GM12892 (cell line): ENCODE measurements at places on chromosomes 1 and 21.

DNA sequence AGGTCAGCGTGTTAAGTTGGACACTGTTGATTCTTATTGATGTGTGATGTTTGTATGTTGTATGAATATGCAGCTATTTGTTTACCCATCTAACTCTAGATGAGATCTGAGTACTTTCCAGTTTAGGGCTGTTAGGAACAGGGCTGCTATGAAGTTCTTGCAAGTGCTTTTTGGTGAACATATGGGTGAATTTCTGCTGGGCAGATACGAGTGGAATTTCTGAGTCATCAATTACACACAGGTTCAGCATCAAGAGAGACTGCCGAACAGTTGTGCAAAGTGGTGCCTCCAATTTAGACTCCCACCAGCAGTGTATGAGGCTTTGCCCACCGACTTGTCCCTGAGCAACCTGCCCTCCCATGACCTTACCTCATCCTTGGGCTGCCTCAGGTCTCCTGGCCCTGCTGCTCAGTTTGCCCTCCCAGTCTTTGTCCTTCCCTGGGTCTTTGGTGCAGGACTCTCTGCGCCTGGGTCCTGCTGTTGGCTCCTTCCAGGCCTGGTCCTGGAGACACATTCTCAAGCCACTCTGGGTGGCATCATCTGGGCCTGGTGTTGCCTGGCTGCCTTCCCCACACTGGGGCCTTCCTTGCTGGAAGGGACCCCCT, 343.6 kb downstream of the PTPRU start:
- DNase-seq: no peak

GRCh38 chr1:68433395-68433794, 16.4 kb downstream of the RPE65 start:
- DNase-seq: no peak

- no peak for DNase-seq
Observed at GRCh38 chr1:65235867-65236805, 73.2 kb upstream of the DNAJC6 start.

DNA sequence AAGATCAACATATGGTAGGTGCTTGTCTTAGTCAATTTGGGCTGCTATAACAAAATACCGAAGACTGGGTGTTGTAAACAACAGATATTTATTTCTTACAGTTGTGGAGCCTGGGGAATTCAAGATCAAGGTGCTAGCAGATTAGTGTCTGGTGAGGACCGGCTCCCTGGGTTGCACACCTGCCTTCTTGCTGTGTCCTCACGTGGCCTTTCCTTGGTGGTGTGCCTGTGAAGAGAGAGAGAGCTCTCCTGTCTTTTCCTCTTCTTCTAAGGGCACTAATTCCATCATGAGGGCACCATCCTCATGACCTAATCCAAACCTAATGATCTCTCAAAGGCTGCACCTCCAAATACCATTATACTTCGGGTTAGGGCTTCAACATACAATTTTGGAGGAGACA, 45.8 kb upstream of the ATF3 start:
- DNase-seq: no peak

- DNase-seq: no peak
Observed at GRCh38 chr1:51907079-51907702, 28.7 kb upstream of the NRDC start.

DNA sequence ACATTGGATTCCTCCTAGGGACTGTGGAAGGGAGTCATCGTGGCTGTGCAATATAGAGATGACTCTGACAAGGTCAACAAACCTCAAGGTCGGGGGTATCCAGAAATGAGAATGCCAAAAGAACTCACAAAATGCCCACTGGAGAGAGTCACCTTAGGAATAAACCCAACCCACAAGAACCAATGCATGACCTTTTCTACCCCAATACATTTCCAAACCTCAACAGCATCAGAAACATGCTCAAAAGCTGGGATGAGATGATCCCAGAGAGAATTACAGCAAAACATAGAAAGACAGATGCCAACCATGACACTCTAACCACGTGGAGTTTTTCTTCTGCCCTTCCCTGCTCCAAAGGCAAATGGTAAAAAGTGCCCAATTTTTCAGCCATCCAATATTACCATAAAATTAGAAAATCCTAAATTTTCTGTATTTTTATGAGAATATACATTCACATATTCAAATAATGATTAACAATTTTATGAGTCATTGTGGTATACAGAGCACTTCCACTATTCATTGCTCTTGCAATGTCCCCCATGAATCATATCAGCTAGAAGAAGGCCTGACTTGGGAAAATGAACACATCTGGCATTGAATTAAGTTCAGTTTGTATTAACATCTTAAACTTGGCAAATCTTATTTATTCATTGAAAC, 88.2 kb upstream of the PALMD start:
- no peak for DNase-seq

- no peak for DNase-seq
Observed at GRCh38 chr21:28944296-28944695, 48.4 kb downstream of the LTN1 start.

GRCh38 chr1:110048923-110049601, 14.6 kb downstream of the STRIP1 start:
- no peak for DNase-seq

GRCh38 chr1:208149776-208150514, 94.2 kb downstream of the PLXNA2 start:
- no peak for DNase-seq

- DNase-seq: no peak
Observed at GRCh38 chr1:240608707-240609106, 3.2 kb downstream of the GREM2 start.

- DNase-seq: no peak
Observed at GRCh38 chr1:246638941-246639655, 72.8 kb downstream of the CNST start.

DNA sequence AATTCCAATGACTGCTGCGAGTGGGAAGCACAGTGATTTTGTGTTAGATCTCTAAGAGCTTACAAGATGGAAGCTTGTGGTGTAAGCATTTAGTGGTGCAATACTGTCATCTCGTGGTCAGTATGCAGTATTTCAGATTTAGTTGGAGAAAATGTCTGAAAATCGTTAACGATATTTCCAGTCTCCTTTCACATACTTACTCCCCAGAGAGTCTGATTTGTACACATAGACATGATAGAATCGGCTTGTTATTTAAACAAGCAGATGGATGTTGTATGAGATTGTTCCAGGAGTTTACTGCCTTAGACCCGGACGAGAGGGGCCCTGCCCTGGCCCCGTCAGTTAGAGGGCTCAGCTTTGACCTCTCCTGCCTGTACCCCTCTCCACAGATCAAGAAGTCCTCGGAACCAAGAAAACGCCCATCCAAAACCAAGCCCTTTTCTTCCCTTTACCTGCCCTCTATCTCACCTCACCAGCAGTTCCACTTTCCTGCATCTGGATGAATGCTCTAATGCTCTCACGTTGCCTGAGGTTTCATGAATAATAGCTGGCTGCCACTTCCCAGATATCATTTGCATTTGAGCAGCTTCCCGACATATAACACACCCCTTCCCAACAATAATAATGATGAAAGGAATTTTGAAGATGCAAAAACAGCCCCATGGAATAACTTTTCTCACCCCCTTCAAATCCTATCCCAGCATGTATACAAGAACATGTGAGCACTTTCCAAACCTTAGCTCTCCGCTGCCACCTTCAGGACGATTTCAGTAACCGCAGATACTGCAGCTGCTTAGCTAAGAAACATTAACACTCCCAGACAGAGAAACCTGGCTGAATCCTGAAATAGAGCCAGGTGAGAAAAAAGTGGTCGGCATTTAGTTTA, 247.3 kb downstream of the LTN1 start:
- DNase-seq: no peak

DNA sequence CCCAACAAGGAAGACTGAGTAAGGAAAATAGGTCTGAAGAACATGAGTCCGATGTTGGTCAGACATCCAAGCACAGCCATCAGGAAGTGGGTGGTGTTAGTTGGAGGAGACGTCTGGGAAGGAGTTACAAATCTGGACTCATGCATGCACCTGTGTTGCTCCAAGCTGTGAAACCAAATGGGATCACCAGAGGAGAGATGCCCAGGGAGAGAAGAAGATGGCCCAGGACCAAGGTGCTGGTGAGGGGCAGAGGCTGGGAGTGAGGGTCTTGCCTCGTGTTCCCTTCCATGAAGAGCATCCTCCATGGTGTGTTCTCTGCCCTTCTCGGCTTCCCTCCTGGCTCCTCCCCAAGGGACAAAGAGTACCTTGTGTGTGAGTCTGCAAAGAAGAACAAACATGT, 405.6 kb downstream of the NPHP4 start:
- no peak for DNase-seq

DNA sequence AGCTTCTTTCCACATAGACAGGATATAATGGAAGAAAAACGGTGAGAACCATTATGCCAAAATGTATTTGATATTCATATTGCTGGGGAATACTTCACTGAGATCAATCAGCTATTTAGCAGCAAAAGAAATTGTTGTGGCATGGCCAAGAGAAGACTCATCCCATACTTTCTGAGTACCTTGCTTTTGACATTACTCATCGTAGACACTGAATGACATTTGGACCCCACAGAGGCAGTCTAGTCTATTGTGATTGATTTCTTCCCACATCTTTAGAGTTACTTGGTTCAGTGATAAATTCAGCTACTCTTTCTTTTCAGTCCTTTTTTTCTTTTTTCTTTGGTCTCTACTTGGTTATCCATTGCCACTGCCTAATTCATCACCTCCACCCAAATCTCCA, 22.1 kb downstream of the ATP1B1 start:
- no peak for DNase-seq

DNA sequence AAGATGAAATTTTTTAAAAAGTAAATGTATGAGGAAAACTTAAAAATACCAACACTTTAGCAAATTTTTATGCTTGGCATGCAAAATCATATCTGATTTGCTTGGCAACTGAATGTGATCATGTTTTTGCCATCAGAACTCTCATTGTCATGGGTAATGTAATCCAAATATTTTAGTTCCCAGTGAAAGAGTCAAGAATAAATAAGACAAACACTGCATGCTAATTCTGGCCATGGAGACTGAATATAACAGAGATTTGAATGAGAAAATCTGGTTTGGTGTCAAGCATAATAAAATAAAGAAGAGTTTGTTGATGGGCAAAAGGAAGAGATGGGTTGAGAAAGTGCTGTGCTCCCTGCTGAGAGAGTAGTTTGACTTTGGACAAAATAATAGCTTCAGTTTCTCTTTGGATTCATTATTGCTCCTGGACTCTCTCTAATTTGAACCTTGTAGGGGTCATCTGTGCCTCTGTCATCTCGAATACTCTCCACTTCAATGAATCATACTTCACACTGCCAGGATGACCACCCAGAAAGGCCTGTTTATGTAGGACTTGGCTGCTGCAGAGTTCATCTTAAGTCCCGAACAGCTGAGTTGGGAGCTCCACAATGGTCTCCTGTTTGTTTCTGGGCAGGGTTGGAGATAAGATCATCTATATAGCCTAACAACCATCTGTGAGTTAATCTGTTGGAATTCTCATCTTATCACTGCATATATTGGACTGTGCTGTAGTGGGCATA, 34.4 kb downstream of the ADAMTS1 start:
- no peak for DNase-seq

GRCh38 chr21:19523061-19523460, 1119.5 kb upstream of the TMPRSS15 start:
- DNase-seq: no peak

GRCh38 chr1:201556841-201557571, 18.1 kb downstream of the NAV1 start:
- no peak for DNase-seq

DNA sequence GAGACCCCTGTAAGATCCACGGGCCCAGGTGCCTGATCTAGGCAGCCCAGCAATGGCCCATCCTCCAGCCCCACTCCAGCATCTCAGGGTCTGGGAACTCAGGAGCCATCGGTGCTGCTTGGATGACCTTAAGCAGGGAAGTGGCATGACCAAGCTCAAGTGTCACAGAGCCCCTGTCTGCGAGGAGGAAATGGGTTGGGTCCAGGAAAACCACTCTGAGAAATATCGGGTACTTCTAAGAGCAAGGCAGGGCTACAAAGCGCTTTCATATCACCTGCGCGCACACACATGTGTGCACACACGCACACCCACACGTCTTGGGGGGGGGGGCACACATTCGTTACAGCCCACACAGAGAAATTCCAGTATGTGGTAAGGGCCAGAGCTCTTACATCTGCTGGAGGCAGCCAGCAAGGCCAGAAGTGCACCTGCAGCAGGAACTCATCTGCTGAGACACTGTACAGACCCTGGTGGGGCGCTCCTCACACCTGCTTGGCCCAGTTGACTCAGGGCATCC, 32.6 kb upstream of the SPOCD1 start:
- DNase-seq: no peak

- no peak for DNase-seq
Observed at GRCh38 chr1:31954607-31955283, 16.6 kb upstream of the PTP4A2 start.
